ENCODE measurements at places on chromosomes 16 and 17.

DNA sequence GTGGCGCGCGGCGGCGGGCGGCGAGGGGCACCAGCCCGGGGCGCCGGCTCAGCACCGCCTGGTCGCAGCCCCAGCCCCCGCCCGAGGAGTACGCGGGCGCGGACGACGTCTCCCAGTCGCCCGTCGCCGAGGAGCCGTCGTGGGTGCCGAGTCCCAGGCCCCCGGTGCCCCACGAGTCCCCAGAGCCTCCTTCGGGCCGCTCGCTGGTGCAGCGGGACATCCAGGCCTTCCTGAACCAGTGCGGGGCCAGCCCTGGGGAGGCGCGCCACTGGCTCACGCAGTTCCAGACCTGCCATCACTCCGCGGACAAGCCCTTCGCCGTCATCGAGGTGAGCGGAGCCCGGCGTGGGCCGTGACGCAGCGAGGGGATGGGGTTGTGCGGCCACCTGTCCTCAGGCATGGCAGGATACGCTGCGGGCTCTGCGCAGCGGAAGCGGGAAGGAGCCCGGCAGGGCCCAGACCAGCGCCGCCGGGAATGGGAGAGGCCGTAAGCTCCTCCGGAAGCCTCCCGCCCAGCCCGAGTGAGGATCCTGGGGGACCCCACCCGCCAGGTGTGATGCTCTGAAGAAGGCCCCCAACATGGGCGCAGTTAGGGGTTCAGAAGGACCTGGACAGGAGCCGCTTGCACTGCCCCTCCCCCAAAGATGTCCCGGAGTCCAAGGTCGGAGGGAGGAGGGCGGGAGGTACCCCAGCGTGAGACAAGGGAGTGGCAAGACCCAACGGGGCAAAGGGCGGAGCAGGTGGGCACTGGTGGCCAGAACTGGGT, 522 bp downstream of the NAGS start:
- DNase-seq, result no peak

DNA sequence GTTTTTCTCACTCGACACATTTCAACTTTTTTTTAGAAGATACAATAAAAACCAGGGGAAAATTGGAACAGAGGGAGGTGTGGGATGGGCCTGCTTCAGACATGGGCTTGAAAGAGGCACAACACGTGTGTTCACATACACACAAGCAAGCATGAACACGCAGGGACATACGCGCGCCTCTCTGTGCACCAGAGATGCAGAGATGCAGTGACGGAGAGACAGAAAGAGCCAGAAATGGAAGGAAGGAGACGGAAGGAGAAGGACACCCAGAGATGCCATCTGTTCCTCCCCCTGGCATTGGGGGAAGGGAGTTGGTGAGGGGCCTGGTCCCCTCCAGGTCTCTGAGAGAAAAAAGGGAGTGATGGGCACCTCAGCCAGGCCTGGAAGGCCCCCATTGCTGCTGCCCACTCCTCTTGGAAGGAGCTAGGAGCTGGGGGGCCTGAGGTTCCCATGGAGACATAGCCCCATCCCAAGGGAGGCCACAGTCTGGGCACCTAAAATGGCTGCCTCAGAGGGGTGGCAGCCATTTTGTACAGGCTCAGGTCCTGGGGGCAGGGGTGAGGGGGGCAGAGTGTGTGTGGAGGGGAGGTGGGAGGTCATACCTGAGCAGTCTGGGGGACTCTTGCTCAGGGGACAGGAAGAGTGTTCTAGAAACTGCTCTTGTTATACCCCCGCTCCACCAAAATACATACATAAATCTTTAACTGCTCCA, 3.8 kb upstream of the NEUROD2 start:
- no peak for DNase-seq

GRCh38 chr17:34436607-34437006, 73.6 kb upstream of the CCL1 start:
- DNase-seq, result no peak

GRCh38 chr17:58120195-58120822, 27.9 kb upstream of the OR4D1 start:
- peak; percentile 10 for DNase-seq

DNA sequence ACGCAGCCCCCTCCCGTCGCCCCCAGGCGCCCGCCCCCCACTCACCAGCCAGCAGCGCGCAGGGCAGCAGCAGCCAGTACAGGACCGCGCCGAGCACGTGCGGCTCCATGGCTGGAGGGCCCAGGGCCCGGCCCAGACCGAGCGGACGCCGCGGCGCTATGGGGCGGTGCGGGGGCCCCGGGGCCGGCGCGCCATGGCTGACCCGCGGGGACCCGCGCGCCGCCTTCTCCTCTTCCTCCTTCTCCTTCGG, 239 bp downstream of the PIEZO1 start:
- no peak for DNase-seq

GRCh38 chr17:58066401-58066800, 16.8 kb upstream of the DYNLL2 start:
- no peak for DNase-seq

GRCh38 chr16:88867581-88868246, 1.3 kb upstream of the PABPN1L start:
- DNase-seq, result no peak
